SW 1271 (cell line): ENCODE measurements at places on chromosomes 16 and 17.
A peak's percentile ranks its signal among the peaks of the same experiment; 100 is the strongest.

- DNase-seq: peak; percentile 86
These were observed 2.9 kb downstream of the TMEM107 start for GRCh38 chr17:8173056-8173870.

GRCh38 chr16:72924927-72925630, 122.8 kb downstream of the ZFHX3 start:
- DNase-seq: no peak

DNA sequence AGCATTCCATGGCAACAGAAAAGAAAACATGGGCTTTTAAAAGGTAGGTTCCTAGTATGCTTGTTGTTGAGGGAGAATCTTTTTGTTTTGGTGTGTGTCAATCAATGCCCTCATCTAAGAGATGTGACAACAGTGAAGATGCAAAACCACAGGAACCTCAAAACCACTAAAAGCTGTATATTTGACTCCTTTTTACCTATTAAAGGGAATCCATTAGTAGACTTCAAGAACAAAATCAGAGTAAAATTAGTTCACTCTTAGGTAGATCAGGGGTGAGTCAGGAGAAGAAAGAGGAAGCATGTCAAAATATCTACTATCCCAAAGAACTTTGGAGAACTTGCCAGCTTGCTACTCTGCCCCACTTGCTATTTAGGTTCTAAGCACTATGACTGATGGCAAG, 89.1 kb downstream of the CDK5R1 start:
- DNase-seq: no peak

- no peak for DNase-seq
These were observed 3.4 kb downstream of the TRAF4 start for GRCh38 chr17:28747051-28747691.

DNA sequence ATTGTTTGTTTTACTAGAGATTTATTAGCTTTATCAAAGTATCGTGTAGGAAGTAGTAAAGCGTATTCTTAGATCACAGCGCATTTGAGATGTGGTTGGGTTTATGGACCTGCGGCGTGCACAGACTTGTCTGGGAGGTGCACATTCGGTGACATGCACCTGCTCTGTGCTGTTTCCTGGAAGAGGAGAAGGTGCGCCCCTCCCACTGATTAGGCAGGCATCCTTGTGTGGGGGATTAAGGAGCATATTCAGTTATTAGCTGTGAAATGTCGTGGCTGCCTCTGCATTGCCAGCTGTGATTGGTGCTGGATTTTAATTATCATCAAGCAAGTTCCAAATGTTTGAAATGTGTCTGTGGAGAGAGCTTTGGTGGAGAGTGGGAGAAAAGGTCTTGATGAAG, 903.8 kb upstream of the RBFOX1 start:
- DNase-seq: no peak

- DNase-seq: no peak
These were observed 250.3 kb downstream of the FOXL1 start for GRCh38 chr16:86828653-86829052.

DNA sequence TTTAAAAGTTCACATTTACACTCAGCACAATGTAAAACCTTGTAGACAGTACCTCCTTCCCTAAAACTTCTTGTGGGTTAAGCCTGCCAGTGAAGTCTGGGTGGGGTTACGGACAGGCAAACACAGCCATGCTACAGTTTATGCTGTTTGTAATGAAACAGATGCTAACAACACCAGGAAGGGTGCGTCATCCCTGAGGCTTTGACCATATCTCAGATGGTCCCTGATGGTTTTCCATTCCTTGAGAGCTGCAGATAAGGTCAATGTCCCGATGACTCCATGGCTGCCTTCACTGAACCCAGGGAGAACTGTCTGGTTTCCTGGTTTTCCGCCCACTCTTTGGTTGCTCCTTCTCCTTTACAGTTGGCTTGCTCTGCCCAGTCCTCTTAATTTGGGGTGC, 29.1 kb downstream of the GAS7 start:
- no peak for DNase-seq

DNA sequence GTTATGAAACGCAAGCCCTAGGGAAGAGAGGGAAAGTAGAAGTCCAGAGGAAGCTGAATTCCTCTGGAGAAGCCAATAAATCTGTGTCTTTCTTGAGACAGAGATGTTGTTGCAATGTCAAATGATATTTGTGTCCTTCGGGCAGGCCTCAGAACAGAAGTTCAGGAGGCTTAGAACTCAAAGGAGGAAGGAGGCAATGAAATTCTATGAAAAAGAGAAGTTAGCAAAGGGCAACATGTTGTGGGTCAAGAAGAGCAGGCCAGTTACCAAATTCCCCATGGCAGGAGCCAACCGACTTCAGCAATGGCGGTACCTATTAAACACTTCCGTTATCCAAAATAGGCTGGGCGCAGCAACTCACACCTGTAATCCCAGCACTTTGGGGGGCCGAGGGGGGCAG, 109.0 kb upstream of the DHX40 start:
- no peak for DNase-seq

DNA sequence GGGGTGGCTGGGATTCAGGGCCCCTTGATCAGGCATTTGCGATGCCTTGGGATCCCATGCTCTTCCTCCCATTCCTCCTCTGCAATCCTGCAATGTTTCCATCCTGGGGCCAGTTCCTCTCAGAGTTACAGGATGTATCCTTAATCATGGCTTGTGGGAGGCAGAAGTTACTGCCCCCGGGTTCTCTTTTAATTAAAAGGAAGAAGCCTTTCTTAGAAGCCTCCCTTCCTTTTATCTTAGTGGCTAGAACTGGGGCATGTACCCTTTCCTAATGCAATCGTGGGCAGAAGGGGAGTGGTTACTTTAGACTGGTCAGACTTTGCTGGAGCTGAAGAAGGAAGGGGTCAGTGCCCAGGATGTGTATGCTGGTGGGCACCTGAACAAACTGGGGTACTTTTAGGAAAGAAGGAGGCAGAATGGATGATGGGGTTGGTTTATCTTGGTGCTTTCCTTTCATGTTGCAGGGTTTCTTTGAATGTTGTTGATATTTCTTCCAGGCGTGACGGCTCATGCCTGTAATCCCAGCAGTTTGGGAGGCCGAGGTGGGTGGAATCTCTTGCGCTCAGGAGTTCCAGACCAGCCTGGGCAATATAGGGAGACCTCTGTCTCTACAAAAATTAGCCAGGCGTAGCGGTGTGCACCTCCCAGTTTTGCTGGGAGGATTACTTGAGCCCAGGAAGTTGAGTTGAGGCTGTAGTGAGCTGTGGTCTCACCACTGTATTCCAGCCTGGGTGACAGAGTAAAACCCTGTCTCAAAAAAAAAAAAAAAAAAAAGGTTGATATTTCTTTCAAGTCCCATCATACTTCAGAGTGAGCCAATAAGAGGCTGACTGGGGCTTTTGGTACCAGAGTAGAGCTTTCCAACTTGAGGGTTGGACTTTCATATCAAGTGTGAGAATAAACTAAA, 13.2 kb upstream of the SPN start:
- no peak for DNase-seq

- DNase-seq: no peak
These were observed 66.8 kb downstream of the BCAS3 start for GRCh38 chr17:60744355-60744966.

DNA sequence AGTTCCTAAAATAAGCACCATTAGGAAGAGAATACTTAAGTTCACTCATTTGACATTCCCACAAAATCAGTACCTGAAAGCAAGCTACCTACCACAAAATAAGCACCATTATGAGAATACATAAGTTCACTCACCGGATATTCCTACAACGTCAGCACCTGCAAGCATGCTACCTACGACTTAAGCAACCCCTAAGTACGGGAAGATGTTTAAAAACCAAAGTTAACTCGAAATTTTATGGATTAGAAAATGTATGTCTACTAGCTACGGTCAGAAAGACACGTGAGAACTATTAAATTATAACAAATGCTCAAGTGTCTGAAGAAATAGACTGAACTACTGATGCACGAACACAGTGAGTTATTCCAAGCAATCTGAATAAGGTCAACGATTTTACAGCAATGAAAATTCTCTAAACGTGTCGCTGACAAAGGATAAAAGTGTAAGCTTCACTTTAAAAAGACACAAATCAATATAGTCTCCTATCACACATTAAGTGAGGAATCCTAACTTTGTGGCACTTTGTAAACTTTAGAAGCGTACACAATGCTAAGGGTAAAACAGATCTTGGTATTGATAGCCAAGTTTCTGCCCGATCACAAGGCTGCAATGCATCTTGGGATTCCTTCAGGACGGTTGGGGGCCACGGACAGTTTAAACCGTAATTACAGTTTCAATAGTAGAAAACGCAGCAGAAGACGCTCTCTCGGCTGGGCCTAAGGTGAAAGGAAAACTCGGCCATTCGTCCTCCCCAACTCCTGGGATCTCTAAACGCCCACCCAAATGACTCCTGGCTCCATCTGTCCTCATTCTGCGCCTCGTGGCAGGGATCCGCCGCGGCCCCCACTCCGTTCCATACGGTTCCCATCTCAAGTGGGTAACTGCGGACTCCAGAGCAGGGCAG, 1.3 kb downstream of the GSPT1 start:
- no peak for DNase-seq

DNA sequence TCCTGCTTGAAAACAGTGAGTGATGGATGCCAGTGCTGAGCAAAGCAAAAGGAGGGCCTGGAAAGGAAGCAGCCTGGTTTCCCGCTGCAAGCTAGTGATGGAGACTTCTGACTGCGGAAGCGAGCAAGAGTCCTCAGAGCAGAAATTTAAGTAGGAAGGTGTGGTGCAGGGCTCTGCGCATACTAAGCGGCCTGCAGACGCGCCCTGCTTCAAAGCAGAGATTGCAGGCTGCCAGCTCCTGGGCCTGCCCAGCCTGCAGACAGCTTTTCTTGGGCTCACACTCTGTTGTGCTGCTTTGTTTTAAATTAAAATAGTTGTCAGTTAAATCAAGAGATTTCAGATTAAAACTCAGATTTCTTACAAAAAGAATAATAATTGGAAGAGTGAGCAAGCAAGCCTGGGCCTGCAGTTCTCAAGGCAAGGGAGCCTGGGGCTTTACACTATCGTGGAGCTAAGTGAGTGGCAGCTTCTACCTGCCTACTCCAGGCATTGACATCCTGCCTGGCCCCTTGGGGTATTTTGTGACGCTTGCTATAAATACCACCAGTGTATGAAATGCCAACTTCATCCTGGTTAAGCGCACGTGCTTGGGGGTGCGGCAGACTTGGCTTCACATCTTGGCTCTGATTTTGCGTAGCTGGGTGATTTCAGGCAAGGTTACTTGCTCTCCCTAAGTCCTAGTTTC, 237.3 kb downstream of the XYLT1 start:
- no peak for DNase-seq

- DNase-seq: no peak
These were observed 28.5 kb upstream of the SLC7A5 start for GRCh38 chr16:87897521-87898505.

DNA sequence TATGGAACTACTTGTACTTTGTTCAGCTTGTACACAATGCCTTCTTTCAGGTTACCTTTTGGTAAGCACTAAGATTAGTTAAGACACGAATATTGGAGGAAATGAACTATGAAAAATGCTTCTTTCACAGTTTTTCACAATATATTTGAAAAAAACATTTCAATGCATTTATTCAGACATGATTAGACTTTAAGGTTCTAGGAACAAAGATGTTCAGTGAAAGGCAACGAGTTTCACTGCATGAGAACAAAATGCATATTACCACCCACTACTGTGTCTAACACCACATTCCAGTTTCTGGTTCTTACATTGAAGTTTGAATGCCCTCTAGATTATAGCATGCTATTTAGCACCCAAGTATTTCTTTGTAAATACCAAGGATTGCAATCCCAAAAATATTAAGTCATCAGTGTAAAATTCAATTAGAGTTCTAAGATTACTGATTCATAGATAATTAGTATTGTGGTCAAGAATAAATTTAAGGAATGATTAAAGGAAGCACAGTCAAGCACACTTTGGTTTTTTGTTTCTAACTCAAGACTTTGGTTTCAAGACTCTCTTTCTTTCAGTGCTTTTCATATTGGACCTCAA, 261.7 kb downstream of the CEP112 start:
- no peak for DNase-seq

DNA sequence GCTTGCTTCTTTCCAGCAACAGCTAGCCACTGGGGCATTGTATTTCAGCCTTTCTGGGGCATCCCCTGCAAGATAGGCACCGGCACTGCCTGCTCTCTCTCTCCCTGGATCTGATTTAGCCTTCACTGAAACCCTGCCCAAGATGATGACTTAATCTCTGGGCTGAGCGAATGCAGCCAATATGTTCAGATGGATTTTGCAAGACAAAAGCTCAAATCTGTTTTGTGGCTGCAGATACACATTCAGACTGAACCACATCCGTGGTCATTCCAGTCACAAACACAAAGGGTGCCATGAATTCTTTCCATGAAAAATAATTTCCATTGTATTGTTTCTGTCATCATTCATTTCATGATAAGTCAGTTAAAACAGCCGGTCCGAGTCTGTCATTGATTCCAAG, 24.2 kb downstream of the SOST start:
- no peak for DNase-seq

- DNase-seq: peak; percentile 29
These were observed 7.9 kb upstream of the MT2A start for GRCh38 chr16:56600398-56600999.

GRCh38 chr16:4376893-4377572, 5.4 kb downstream of the VASN start:
- no peak for DNase-seq

GRCh38 chr17:70661342-70662222, 492.2 kb downstream of the KCNJ2 start:
- DNase-seq: no peak

DNA sequence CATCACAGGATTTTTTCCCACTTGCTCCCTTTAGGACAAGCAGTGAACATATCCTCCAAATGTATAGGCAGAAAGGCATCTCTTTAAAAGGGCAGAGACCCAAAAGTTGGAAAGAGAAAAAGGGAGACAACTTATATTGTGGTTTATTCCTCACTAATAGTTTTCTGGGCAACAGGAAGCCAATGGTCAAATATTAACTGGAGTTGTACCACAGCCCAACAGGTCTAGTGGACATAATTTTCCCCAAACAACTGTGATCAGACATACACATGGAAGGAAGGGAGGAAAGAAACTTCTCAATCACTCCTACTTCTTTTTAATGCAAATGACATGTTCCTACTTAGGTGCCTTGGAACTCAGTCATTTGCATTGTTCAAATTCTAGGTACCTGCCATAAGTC, 78.4 kb downstream of the SOX9 start:
- DNase-seq: no peak

GRCh38 chr17:51435641-51436091, 175.3 kb downstream of the UTP18 start:
- DNase-seq: peak; percentile 9

DNA sequence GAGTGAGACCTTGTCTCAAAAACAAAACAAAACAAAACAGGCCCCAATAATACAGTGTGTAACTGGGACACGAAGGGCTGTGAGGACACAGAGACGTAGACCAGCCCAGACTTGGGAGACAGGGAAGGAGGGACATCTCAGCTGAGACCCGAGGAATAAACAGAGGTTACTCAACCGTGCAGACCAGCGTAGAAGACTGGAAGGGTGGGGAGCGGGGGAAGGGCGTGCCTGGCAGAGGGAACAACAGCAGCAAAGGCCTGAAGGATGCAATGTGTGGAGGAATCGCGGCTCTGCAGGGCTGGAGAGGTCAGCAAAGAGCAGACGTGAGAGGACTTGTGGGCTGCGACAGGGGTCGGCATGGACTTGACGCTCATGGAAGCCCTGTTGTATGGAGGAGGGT, 11.6 kb upstream of the CES4A start:
- DNase-seq: no peak

- no peak for DNase-seq
These were observed 27.6 kb upstream of the RGS9 start for GRCh38 chr17:65109543-65109942.
